ENCODE measurements at places on chromosomes 2 and 18.

DNA sequence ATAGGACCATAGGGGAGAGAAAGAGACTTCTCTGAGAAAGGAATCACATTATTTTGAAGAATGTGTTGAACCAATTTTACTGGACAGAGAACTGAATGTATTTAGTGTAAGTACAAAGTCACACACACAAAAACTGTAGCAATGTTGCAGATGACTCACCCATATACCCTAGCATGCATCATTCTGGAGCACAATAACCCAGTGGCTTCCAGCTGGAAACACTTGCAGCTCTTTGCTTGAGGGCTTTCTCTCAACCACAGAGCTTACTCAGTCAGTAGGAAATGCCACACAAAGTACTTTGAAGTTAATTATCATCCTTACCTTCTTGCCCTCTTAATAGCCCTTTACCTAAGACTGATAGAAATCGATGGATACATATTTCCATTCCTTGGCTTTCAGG lies 760.0 kb upstream of the FSHR start:
- peak; percentile 20 for DNase-seq

DNA sequence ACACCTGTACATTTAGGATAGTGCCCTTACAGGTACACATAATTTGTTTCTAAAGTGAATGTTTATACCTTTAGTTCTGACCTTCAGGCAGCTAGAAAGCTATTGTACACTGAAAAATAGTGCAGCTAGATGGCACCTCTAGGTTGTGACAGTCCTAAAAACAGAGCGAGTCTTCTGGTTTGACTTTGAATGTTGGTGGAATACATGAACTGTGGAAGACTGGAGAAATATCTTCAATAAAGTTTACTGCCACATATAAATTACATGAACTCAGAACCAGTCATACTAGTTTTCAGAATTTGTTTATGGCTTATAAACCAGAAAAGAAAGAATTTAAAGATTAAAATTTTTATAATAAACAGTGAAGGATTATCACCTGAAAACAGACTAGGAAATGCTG lies 58.7 kb upstream of the TWSG1 start:
- DNase-seq, result no peak

GRCh38 chr2:173051463-173052215 lies 24.0 kb upstream of the MAP3K20 start:
- DNase-seq, result no peak

DNA sequence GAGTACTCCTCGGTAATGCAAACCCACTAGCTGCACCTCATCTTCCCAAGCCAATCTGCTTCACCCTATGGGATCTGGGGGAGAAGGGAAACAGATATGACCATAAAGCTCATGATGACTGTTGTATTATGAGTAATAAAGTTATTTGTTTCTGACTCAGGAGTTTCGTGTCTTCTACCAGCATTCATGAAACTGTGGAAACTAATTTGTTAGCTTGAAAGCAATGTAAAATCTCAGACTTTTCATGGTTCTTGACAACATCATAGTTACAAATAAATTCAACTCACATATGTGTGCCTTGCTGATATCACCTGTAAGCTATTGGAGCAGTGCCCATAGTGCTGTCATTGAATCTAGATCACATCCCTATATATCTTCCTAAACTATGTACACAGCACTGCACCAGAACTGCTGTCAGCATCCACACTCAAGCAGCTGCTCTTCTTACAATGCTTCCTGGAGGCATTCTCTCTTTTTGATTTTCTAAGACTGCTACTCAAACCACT lies 135.6 kb upstream of the KYNU start:
- no peak for DNase-seq

DNA sequence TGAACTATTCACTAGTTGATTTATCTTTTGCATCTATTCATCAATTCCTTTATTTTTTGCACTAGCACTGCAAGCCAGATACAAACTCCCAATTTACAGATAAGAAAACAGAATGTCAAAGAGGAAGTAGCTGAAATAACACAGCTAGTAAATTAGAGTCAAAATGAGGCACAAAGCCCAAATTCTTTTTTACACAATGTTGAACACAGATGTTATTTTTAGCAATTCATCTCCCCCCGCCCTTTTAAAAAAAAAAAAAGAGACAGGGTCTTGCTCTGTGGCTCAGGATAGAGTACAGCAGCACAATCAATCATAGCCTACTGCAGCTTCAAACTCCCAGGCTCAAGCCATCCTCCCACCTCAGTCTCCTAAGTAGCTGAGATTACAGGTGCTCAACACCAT lies 127.8 kb downstream of the CCBE1 start:
- DNase-seq, result no peak

- no peak for DNase-seq
Observed at GRCh38 chr2:66481100-66481549, 46.2 kb downstream of the MEIS1 start.

GRCh38 chr2:189834059-189834458 lies 49.8 kb downstream of the PMS1 start:
- DNase-seq, result no peak

DNA sequence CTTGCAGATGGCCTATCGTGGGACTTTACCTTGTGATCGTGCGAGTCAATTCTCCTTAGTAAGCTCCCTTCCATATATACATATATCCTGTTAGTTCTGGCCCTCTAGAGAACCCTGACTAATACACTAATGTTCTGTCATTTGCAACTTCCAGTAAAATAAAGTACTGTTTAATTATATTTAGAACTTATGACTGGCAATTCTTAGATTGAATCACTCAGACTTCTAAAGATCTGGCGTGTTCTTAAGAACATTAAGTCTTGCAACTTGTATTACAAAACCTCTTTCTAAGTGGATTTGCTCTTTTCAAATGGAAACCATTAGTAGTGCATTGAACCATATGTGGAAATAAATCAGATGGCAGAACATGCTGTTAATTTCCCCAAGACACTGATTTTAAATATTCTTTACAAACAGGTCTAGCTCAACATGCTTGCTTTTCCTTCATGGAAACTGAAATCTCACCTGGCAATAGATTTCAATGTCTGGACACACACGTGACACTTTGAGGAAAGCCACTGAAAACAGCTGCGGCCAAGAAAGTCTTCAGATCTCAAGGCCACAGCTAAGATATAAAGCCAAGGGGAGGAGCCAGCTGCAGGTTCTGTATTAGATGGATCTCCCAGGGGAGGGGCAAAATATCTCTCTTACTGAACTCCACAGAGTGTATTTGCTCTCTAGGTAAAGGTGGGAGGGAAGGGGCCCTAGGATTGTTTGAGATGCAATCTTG lies 50.6 kb downstream of the PMAIP1 start:
- no peak for DNase-seq

All from midbrain (tissue), 1 donor.